ENCODE measurements at places on chromosomes 13 and 19. TPM values are rescaled to one million over a fixed set of nuclear protein-coding genes. Genes with fewer than 3 reads are reported as not detected.

The GRIK5 gene
- total RNA-seq = under 0.01 TPM

The ZNF471 gene
- 3.1 TPM for total RNA-seq

The RNASEH2A gene
- total RNA-seq = 11.1 TPM

The GZMM gene
- not detected for total RNA-seq

The ZNF224 gene
- 24.5 TPM for total RNA-seq

The SUPT5H gene
- 48.1 TPM for total RNA-seq

The CRLF1 gene
- total RNA-seq = 0.64 TPM

The KLK5 gene
- total RNA-seq = 3.4 TPM

The TICAM1 gene
- 2.3 TPM for total RNA-seq

The CEACAM3 gene
- total RNA-seq = 0.26 TPM

The SSC5D gene
- under 0.01 TPM for total RNA-seq

The SBK3 gene
- total RNA-seq = not detected

The MIER2 gene
- total RNA-seq = 19.6 TPM

The SWSAP1 gene
- 0.53 TPM for total RNA-seq

The CDADC1 gene
- total RNA-seq = 6.6 TPM

The C1QTNF9B gene
- total RNA-seq = not detected

The MYH14 gene
- total RNA-seq = 6.8 TPM

The SIGLEC5 gene
- not detected for total RNA-seq

The PRR20B gene
- not detected for total RNA-seq

The RCBTB2 gene
- 4.7 TPM for total RNA-seq

The LGALS14 gene
- not detected for total RNA-seq

The CEACAM7 gene
- total RNA-seq = 7.3 TPM

The NLRP7 gene
- total RNA-seq = 0.13 TPM

The TGFBR3L gene
- total RNA-seq = 1.9 TPM

The NRTN gene
- 0.51 TPM for total RNA-seq

The TRPC4 gene
- total RNA-seq = 0.26 TPM

The MISP3 gene
- 1.4 TPM for total RNA-seq

Data from bronchial epithelial cell (primary cell).